Stimulated activated CD4-positive, alpha-beta T cell treated with anti-CD3 and anti-CD28 coated beads, Interleukin-15, amount 100 ng/mL, for 1 hour (primary cell): ENCODE measurements at places on chromosomes 2 and 18.

- DNase-seq, result no peak
Measured at GRCh38 chr2:129441610-129442009, 537.9 kb upstream of the RAB6C start.

DNA sequence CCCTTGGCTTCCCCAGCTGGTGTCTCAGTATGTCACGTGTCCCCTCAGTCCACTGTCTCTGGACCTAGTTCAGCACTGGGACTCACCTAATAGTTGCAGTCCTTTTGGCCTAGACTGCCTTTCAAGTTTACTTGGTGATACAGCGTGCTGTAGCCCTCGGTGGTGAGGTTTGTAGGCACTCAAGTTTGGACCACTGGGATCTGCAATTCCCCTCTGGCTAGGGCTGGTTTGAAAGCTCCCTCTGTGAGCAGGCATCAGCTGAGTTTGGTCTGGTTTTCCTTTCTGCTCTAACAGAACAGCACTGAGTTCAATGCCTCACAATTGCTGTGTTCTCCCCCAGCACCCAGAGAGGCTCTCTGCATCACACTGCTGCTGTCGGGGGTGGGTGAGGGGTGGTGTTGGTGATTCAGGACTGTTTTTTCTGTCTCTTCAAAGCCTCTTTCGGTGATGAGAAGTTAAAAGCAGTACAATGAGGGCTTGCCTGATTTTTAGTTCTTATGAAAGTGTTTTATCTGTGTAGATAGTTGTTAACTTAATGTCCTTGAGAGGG is 494.2 kb downstream of the TDRD15 start:
- no peak for DNase-seq

DNA sequence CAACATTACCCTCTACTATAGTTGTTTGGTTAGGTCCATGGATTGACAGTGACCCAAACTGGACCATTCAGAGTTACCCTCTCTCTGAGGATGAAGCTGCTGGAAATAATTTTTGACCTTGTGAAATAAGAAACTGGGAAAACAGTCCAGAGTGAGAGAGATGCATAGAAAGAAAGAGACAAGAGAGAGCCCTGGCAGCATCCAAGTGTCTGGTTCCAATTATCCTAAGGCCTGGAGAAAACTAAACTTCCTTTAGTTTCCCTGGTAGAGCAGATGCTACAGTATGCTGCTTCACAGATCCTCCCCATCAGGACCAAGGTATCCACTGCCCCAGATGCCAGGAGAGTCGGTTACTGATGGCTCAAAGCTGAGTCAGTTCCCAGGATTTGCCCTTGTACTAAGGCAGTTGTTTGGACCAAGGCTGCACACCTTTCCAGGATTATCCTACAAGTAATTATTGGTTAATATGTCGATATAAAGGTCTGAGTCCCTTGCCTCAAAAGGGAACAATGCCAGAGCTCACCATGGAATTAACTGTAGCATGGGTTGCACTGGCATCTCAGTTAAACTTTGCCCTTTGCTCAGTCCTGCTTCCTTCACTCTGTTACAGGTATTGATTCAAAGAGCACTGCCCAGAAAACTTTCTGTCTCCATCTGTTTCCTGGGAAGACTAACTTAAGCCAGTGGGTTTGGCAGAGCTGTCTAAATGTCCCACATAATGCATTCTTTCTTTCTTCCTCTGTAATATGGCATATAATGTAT is 14.6 kb upstream of the CHN1 start:
- no peak for DNase-seq

GRCh38 chr2:62089658-62090057 is 106.3 kb upstream of the B3GNT2 start:
- DNase-seq, result no peak

GRCh38 chr18:57792631-57793301 is 10.3 kb downstream of the ATP8B1 start:
- no peak for DNase-seq

GRCh38 chr2:47301277-47301618 is 101.7 kb upstream of the MSH2 start:
- no peak for DNase-seq

- no peak for DNase-seq
Measured at GRCh38 chr18:74869904-74870863, 272.5 kb downstream of the ZNF407 start.

GRCh38 chr2:187228986-187229385 is 219.1 kb downstream of the CALCRL start:
- no peak for DNase-seq

GRCh38 chr2:72745679-72746368 is 80.0 kb downstream of the EXOC6B start:
- no peak for DNase-seq

- no peak for DNase-seq
Measured at GRCh38 chr2:444937-445884, 157.3 kb upstream of the ALKAL2 start.

- no peak for DNase-seq
Measured at GRCh38 chr2:161373942-161374341, 42.2 kb upstream of the TBR1 start.

DNA sequence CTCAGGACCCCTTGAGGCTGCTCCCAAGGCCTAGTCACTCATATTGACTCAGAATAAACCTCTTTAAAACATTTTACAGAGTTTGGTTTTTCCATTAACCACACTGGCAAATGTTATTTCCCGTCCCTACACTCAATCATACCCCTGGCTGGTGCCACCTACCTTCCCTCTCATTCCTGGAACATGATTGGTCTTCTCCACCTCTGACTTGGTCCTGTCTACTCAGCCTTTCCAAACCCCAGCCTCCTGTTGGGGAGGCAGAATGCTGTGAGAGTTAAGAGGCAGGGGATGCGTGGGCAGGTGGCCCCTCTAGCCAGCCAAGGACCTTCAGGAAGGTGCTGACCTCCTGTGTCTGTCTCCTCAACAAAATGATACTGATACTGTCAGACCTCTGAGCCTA is 149.3 kb downstream of the CABLES1 start:
- no peak for DNase-seq

GRCh38 chr18:45518311-45519155 is 96.7 kb upstream of the SLC14A2 start:
- no peak for DNase-seq

GRCh38 chr2:220880623-220881596 is 691.2 kb downstream of the EPHA4 start:
- no peak for DNase-seq

DNA sequence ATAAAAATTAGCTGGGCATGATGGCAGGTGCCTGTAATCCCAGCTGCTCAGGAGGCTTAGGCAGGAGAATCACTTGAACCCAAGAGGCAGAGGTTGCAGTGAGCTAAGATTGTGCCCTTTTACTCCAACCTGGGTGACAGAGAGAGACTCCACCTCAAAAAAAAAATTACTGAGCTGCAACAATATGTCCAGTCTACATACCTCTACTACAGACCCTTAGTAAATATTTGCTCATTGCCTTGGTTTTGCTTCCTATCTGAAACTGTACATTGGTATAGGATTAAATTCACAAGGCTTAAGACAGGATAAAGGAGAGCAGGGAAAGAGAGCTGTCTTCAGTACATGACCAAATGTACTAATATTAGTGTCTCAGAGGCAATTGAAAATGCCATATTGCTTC is 8.1 kb upstream of the MGAT4A start:
- no peak for DNase-seq

DNA sequence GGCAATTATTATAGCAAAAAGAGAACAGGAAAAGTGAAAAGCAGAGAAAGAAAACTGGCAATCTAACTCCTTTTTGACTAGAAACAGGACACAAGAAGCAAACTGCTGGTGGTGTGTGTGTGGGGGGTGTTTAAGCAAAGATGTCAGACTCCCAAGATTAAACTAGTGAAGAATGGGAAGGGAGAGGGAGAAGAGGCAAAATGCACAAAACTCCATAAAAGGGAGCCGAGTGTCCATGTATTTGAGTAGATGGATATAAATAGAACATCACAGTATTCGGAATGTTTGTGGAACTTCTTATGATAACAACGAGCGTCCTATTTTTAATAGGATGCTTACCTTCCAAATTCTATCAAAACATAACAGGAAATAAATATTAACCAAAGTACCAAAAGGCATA is 179.8 kb upstream of the TRIB2 start:
- no peak for DNase-seq

DNA sequence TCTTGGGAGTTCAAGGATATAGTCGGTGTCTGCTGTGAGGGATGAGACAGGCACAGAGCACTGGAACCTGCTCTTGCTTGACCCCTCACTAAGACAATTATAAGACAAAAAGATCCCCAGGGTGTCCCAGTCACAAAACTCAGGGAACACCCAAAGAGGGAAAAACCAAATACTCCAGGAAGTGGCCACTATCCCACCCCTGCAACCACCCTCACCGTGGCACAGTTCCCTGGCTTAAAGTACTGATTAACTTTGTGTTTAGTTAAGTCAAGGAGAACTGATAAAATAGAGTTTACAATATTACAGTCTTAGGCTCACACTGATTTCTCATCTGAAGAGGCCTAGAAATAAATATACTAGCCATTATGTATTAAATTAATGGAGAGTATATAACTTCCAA is 13.5 kb downstream of the IL36B start:
- DNase-seq, result no peak

DNA sequence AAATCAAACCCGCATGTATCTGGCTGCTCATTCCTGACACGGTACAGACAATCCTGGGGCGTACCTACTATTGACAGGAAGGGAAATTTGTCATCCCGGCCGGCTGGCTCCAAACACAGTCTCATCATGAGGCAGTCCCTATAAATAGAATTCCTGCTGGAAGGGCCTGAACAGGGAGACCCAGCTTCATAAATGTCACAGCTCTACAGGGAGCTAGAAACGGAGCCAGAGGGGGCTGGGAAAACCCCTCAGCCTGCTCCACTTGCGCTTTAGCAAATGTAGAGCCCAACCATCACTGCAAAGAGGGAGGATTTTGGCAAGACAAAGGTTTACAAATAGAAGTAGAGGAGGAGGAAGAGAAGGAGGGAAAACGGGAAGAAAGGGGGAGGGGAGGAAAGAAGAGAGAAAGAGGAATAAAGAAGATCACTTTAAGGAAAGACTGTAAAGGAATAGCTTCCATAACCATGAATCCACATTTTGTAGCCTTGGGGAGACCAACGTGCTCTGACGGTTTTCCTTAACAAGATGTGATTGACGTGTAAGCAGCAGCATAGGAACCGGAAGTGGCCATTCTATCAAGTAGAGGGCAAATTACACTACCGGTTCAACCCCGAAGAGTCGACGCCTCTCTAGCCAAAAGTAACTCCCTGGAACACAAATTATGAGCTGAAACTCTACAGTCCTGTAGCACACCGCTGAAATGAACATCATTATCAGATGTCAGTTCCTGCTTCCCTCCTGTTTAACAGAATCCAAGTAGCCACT is 56.8 kb upstream of the TTN start:
- no peak for DNase-seq

DNA sequence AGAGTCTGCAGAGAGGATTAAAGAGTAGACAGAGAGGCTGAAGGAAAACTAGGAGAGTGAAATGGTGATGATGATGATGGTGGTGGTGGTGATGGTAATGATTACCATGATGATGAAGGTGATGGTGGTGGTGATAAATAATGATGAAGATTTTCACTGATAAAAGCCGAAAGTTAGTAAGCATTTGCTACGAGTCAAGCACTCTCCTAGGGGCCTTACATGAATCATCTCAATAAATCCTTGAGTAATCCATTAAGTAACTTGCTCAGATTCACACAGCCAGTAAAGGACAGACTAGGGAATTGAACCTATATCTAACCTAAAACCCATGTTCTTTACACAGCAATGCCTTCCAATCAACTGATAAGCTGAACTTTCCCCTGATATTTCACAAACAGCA is 106.7 kb upstream of the PGAP1 start:
- DNase-seq, result no peak

- no peak for DNase-seq
Measured at GRCh38 chr2:51107841-51108240, 75.9 kb upstream of the NRXN1 start.

DNA sequence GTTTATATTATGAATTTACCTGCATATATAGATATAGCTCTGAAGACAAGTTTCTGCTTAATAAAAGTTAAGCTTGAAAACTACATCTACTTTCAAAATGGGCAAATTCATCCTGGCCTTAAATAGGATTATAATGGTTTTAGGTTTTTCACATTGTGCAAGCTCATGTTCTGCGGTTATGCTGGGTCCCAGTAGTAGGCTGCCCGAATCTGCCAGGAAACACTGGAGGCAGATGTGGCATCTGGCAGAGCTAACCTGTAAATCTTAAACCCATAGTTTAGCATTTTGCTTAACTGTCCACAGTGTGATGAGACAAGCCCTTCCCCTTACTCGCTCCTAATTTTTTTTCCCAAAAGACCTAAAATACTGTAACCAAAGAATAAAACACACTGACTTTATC is 234.2 kb downstream of the TCF4 start:
- DNase-seq, result no peak

DNA sequence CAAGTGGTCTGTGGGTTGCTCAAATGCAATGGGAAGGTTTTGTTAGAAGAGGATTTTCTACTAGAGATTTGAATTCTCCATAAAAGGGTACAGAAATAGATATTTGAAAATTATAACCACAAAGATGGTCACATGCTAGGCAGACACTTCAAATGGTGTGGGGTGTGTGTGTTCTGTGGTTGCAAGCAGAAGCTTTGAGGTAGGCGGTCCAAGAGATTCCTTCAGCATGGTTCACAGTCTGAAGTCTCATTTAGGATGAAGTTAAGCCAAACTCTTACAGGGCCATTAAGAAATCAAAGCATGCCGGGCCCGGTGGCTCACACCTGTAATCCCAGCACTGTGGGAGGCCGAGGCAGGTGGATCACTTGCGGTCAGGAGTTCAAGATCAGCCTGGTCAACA is 38.3 kb upstream of the RMDN2 start:
- DNase-seq, result no peak

- DNase-seq, result no peak
Measured at GRCh38 chr2:42984617-42985016, 192.2 kb upstream of the HAAO start.
